ENCODE measurements at places on chromosomes 6 and 20.

DNA sequence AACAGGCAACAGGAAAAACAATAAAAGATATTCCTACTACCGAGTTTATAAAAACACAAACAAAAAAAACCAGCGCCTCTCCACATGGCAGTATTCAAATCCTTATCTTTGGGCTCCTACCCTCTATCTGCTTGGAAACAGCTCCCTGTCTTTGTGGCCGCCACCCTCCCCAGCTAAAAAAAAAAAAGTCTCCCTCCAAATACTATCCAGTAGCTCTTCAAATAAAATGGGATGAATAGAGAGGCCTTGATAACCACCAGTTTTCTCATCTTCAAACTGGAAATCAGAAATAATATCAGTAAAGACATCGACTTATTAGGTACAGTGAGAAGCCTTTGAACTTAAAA is 96.2 kb downstream of the PSMG4 start:
- DNase-seq: no peak

DNA sequence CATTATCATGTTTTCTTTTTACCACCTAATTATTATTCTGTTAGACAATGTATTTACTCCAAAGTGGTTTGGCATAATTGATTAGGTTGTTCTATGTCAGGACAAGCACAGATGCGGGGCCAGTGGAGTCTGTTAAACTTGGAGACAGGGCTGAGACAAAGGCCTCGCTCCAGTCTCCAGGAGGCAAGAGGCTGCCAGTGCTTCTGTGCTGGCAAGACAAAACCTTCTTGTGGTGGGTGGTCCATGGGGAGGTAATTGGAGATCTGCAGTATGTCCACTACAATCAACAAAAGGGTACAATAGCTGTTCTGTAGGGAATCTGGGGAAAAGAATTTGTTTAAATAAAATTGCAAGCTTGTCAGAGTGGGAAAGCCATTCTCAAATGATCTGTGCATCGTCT is 677.2 kb upstream of the SLC35B3 start:
- no peak for DNase-seq

- no peak for DNase-seq
Measured at GRCh38 chr6:22361576-22361975, 64.7 kb upstream of the PRL start.

GRCh38 chr6:4319981-4320683 is 184.8 kb upstream of the ECI2 start:
- DNase-seq: peak; percentile 21

GRCh38 chr6:16273256-16273655 is 34.9 kb downstream of the GMPR start:
- DNase-seq: no peak

DNA sequence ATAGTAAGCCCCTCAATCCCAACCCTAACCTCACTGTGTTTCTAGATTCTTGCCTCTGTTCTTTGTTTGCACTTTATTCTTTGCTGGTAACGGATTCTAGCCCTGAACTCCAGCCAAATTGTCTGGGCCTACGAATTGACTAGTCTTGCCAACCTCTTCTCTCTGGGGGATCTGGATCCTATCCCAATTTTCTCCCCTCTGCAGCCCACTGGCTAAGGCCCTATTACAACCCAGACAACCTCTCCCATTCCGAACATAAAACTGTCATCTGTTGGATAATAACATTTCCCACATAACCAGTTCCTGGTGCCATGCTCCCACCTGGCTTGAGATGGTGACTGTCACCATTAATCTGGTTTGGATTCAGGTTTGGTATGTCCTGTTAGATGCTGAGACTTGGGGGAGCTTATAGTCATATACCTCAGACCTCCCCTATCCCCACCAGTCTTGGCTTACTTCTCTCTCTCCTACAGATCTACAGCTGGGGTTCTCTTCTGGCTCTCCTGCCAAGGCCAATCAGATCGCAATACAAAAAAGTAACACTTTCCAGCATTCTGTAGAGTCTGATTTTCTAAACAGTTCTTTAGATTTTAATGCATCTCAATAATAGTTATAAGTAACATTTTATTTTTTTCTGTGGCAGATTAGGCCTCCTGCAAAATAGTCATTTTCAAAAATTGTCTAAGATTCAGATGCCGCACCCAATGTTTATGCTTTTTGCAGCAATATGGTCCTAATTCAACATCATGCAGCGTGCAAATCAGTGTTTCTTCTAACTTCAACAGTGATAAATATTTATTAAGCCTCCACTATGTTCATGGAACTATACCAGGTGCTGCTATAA is 29.8 kb upstream of the AHI1 start:
- no peak for DNase-seq

DNA sequence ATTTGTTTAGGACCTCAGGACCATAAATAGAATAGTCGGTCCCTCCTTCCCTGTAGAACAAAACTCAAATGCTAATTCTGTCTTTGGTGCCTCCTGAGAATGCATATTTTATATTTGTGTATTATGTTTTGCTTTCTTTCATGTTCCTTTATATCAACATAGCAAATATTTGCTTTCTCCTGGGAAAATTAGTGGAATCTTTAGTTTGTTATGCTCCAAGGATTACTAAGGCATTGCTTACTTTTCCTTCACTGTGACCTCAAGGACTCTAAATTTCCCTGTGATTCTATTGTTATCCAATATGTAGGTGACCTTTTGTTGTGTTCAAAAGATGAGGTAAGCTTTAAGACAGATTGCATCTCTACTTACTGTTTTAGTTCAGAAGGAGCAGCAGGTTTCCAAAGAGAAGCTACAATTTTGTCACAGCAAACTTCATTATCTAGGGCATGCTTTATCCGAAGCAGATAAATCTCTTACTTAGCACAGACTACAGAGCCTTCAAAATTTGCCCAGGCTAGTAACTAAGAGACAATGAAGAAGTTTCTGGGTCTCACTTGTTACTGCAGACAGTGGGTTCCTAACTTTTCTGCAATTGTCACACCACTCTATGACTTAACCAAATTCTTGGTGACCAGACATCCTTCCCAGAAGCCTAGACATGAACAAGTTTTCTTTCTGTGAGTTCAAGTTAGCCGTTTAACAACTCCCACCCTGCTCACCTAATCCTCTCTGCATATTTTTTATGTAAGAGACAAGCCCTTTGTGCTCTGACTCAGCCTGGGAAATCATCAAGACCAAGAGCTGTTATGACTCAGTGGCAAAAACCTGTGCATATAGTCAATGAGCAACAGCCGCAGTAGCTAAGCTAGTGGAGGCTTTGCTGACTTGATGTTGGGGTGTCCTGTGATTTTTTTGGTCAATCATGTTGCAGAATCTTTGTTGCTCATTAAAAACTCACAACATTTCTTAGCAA is 378.8 kb downstream of the QKI start:
- peak; percentile 45 for DNase-seq

DNA sequence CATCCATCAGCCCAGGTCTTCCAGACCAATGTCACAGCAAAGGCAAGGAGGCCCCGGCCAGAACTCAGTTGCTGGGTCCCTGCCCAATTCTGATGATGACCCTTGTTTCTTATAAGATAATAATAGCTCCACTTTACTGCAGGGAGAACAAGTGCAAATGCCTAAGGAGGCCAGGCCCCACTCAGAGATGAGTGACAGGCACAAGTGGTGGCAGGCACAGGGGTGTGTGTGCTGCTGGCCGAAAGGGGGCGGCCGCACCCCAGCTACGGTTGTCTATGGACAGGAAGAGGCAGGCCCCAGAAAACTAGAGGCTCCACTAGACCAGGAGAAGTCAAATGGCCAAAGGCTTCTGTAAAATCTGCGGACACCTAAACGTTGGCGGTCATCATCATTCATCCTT is 28.6 kb downstream of the GNAS-AS1 start:
- no peak for DNase-seq

- no peak for DNase-seq
Measured at GRCh38 chr6:129499843-129500219, 210.1 kb downstream of the ARHGAP18 start.
